Natural killer cell (primary cell): ENCODE measurements at places on chromosomes 2 and 18.

GRCh38 chr2:187875261-187876141, 321.3 kb upstream of the TFPI start:
- no peak for DNase-seq

DNA sequence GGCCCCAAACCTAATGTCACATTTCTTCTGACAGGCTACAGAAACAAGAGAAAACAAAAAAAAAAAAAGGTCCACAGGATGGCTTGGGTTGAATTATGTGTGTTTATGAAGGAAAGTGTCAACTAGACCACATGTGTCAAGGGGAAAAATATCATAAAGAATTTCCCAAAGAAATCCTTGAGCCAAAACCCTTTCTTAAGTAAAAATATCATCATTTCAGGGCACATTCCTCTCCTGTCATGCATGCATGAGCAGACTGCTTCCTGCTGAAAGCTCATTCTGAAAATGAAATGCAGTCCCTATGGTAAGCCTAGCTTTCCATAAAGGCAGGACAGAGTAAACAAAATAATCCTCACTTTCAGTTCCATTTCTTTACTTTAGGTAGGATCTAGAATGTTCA, 85.7 kb upstream of the RBBP8 start:
- no peak for DNase-seq

GRCh38 chr18:50649821-50650220, 89.9 kb downstream of the MAPK4 start:
- no peak for DNase-seq

DNA sequence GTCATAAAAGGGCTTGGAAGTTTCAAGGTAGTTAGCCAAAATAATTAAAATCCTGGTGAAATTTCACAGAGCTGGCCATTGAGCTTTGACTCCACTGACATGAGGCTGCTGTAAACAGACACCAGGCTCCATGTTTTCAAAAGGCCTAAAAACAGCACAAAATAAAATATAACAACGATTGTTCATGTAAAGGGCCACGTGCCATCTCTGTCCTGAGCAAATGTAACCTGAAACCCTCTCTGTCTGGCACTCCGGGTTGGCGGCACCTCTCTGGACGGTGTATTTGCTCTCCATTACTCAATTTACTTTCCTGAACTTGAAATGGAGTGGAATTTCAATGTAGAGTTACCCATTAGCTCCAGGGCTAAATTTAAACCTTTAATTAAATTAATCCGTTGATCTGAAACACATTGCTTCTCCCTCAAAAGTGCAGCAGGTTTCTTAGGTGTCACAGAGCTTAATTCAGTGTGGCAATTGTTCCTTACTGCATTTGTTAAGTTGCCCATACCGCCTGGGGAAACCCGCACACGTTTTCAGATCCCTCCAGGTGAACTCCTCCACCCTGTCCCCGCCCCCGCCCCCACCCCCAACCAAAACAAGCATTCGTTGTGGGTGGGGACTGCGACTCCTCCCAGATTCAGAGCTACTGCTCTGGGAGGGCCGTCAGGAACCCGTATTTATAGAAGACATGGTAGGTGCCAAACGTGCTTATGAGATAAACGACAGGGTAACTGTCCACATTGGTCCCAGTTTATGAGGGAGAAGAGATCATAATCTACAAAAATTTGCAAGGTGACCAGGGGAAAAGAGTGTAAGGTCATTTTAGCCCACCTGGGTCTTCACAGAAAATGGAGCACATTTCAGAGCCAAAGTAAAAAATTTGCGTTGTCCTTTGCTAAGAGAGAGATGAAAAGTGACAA, 1.2 kb upstream of the CABLES1 start:
- DNase-seq: no peak

- DNase-seq: no peak
These were observed 662.9 kb downstream of the ZEB2 start for GRCh38 chr2:143856978-143857377.
